ENCODE measurements at places on chromosomes 2 and 18. TPM values are rescaled to one million over a fixed set of nuclear protein-coding genes. Genes with fewer than 3 reads are reported as not detected.
A peak's percentile ranks its signal among the peaks of the same experiment; 100 is the strongest.

- no peak overlapping the region for H3K4me3 ChIP-seq
- peak; percentile 73 for DNase-seq
- no peaks in the 10 kb centered on the region for H3K27me3 ChIP-seq
- H3K4me1 ChIP-seq = no peaks in the 10 kb centered on the region
Measured at GRCh38 chr2:113138428-113139322, 11.3 kb downstream of the IL1RN start.

GRCh38 chr2:850429-850828 is 100.2 kb upstream of the SNTG2 start:
- H3K4me3 ChIP-seq = no peak overlapping the region
- no peaks in the 10 kb centered on the region for H3K36me3 ChIP-seq
- no peaks in the 10 kb centered on the region for H3K27me3 ChIP-seq

DNA sequence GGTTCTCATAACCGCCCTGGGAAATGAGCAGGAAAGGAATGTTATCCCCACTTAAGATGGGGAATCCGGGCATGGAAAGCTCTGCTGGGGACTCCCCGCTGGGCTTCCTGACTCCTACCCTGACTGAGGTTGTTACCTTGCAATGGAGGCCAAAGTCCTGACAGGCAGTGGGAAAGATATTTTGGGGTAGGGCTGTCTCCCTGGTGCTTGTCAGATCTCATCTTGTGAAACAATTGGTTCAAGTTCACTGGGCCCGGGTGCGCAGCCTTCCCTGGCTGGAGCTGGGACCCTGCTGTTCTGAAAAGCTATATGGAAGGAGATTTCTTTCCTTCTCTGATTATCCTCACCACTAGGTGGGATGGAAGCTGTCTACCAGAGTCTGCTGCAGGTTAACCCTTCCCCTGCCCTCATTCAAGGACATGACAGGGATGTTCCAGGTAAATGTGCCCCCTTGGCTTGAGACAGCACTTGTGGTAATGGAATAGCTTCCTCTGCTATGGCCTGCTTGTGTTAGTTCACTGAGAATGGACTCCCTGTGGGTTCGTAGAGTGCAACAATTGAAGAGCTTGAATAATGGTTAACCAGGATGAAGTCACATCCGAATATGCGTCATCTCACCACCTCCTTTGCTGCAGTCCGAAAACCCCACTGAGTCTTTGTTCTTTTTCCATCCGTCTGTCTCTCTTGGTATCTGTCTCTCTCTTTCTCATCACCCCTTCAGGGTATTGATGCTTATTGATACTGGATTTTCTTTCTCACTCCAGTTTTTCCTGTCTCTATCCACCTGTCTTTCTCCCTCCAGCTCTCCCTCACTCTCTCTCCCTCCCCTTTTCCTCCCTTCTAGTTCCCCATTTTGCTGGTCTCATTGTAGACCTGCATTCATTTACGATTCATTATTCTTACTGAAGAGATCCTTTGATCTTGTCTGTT is 67.8 kb upstream of the EPAS1 start:
- H3K4me3 ChIP-seq = no peak overlapping the region
- no peaks in the 10 kb centered on the region for H3K27me3 ChIP-seq
- peaks cover 8% of the 10 kb centered on the region for H3K4me1 ChIP-seq
- no peaks in the 10 kb centered on the region for H3K36me3 ChIP-seq

- no peaks in the 10 kb centered on the region for H3K27me3 ChIP-seq
- H3K36me3 ChIP-seq = no peaks in the 10 kb centered on the region
- no peak for DNase-seq
- H3K4me3 ChIP-seq = no peak overlapping the region
- H3K27ac ChIP-seq = no peak overlapping the region
Measured at GRCh38 chr18:61965311-61965710, 72.5 kb upstream of the RNF152 start.

GRCh38 chr2:112916145-112916571 is 5.2 kb downstream of the IL37 start:
- no peak overlapping the region for H3K27ac ChIP-seq

DNA sequence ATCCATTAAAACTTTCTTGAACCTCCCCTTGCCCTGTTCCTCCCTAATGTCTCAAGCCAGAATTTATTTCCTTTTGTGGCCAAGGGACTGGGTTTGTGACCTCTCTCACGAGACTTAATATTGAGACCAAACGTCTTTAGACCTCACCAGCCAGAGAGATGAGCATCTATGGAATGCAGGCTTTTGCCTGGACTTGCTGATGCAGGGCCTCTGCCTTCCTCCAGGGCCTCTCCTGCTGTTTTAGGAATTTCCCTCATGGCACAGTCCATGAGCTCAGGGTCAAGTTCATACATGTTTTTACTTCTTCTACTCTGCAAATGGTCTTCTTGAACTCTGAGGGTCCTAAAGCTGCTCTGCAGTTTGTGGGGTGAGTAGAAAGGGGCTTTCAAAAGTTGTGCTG is 22.3 kb downstream of the IL1B start:
- DNase-seq = peak; percentile 11
- no peak overlapping the region for H3K27ac ChIP-seq
- H3K27me3 ChIP-seq = no peaks in the 10 kb centered on the region

DNA sequence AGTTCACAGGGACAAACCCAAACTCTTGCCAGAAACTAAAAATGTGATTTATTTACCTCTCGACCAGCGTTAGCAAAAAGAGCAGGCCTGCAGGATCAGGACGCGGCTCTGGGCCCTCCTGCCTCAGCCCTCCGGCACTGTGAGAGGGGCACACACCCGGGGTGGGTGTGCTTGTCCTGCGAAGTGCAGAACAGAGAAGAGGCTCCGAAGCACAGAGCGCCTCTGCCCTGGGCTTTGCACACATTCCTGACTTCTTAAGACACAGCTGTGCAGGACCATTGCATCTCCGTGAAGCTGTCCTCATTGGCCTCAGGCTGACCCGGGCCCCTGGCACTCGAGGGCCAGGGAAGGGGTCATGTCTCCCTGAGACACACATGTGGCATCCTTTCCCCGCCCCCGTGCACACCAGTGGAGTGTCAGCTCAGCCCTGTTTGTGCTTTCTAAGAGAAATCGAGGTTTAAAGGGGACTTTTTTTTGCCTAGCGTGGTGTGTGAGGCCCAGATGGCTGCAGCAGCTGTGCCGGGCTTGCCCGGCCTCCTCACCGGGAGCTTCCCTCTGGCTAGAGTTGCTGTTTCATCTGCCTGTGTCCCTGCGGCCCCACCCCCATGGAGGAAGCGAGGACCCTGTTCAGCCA is 9.9 kb upstream of the NFATC1 start:
- no peaks in the 10 kb centered on the region for H3K36me3 ChIP-seq
- no peaks in the 10 kb centered on the region for H3K4me1 ChIP-seq
- no peak for DNase-seq
- H3K27me3 ChIP-seq = peaks cover 26% of the 10 kb centered on the region

- H3K27ac ChIP-seq = no peak overlapping the region
- no peak for DNase-seq
- peaks cover 15% of the 10 kb centered on the region for H3K36me3 ChIP-seq
- H3K4me3 ChIP-seq = no peak overlapping the region
- no peaks in the 10 kb centered on the region for H3K4me1 ChIP-seq
Measured at GRCh38 chr2:218228366-218229090, 11.5 kb downstream of the ARPC2 start.

DNA sequence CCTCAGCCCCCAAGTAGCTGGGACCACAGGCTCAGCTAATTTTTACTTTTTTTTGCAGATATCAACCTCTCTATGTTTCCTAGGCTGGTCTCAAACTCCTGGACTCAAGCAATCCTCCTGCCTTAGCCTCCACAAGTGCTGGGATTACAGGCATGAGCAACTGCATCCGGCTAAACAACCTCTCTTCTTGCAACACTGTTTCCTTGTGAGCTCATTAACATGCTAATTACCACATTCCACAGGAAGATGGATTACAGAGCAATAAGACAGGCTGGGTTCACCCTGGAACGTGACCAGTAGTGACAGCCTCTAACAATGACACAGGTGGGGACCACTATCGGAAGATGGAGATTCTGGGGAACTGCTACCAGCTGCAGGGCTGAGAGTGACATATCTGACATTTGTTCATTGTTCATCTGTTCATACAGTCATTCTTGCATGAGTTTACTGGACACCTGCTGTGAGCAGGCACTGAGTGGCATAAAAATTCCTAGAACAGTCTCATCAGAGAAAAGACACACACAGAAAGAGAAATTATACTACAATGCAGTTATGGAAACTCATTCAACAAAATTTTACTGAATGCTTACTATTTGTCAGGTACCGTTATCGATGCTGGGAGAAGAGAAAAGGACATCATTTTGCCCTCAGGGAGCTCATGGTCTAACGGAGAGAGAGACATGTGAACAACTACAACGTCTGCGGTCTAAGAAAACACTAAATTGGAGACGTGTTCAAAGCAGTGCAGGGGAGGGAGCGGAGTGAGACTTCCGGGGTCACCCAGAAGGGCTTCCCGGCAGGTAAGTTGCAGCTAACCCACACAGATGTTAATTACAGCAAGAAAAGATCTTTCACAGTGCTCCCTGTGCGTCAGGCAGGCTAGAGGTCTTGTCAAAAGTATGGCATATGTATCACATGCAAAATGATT is 37.6 kb downstream of the PROC start:
- H3K4me3 ChIP-seq = peak overlapping the region; percentile 1
- peak; percentile 78 for DNase-seq
- no peaks in the 10 kb centered on the region for H3K27me3 ChIP-seq
- H3K4me1 ChIP-seq = peaks cover 31% of the 10 kb centered on the region

GRCh38 chr2:65267008-65267407 is 39.4 kb downstream of the ACTR2 start:
- peaks cover 7% of the 10 kb centered on the region for H3K4me1 ChIP-seq
- DNase-seq = no peak
- H3K4me3 ChIP-seq = no peak overlapping the region
- no peak overlapping the region for H3K27ac ChIP-seq
- peaks cover 7% of the 10 kb centered on the region for H3K36me3 ChIP-seq

- H3K27ac ChIP-seq = no peak overlapping the region
- no peaks in the 10 kb centered on the region for H3K27me3 ChIP-seq
- no peak overlapping the region for H3K4me3 ChIP-seq
- peaks cover 12% of the 10 kb centered on the region for H3K4me1 ChIP-seq
Measured at GRCh38 chr2:235025800-235026536, 74.2 kb downstream of the SH3BP4 start.

DNA sequence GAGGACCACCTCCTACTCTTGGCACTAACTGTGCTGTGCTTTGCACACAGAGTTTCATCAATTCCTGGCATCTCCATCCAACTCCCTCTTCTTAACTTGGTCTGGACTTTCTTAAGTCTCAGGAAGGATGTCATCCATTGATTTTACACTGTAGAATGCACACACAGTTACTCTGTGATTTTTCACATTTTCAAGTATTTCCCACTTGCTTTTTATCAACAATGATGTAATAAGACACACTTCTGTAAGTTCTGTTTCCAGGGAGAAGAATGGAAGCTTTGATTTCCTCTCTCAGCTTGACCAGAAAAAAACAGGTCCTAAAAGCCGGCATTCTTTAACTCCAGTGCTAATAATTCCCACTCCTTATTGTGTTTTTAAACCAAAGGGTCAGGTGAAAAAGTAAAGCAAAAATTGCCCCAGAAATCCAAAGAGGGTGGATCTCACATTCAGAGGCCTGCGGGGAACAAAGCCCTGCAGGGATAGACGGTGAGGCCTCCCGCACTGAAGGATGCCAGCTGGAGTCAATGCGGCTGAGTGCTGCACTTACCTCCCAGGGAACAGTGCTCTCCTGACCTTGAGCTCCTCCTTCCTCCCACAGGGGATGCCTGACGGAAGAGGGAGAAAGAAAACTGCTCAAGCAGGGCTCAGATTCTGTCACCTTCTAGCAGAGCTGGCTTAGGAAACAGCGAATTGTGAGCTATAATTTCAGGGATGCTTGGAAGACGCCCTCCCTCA is 83.1 kb downstream of the PDCL3 start:
- no peaks in the 10 kb centered on the region for H3K27me3 ChIP-seq
- no peaks in the 10 kb centered on the region for H3K4me1 ChIP-seq
- DNase-seq = no peak
- no peak overlapping the region for H3K4me3 ChIP-seq
- H3K36me3 ChIP-seq = no peaks in the 10 kb centered on the region
- H3K27ac ChIP-seq = no peak overlapping the region

GRCh38 chr18:5506174-5506573 is 37.6 kb downstream of the EPB41L3 start:
- no peaks in the 10 kb centered on the region for H3K4me1 ChIP-seq
- no peak for DNase-seq
- H3K4me3 ChIP-seq = no peak overlapping the region
- no peaks in the 10 kb centered on the region for H3K36me3 ChIP-seq

GRCh38 chr18:76387608-76388007 is 107.4 kb downstream of the ZNF516 start:
- no peaks in the 10 kb centered on the region for H3K36me3 ChIP-seq
- H3K4me1 ChIP-seq = no peaks in the 10 kb centered on the region
- DNase-seq = no peak
- no peak overlapping the region for H3K4me3 ChIP-seq
- H3K27ac ChIP-seq = no peak overlapping the region

DNA sequence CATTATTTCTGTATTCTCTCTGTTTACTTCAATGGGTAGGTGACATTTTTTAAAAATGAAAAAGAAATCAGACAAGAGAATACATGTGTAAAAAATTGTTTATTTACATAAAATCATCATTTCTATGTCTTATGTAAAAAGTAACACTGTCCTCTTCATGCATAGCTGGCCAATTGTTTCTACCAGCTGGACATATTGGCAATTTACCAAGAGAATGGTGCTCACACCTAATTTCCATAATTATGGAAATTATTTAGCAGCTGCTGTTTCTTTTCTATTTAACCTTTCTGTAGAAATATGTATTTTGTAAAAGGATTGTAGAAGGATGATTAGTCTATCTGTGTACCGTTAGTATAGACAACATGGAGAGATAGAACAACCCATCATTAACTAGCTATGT is 791.9 kb downstream of the TRIB2 start:
- no peaks in the 10 kb centered on the region for H3K27me3 ChIP-seq
- H3K27ac ChIP-seq = no peak overlapping the region
- no peak overlapping the region for H3K4me3 ChIP-seq

DNA sequence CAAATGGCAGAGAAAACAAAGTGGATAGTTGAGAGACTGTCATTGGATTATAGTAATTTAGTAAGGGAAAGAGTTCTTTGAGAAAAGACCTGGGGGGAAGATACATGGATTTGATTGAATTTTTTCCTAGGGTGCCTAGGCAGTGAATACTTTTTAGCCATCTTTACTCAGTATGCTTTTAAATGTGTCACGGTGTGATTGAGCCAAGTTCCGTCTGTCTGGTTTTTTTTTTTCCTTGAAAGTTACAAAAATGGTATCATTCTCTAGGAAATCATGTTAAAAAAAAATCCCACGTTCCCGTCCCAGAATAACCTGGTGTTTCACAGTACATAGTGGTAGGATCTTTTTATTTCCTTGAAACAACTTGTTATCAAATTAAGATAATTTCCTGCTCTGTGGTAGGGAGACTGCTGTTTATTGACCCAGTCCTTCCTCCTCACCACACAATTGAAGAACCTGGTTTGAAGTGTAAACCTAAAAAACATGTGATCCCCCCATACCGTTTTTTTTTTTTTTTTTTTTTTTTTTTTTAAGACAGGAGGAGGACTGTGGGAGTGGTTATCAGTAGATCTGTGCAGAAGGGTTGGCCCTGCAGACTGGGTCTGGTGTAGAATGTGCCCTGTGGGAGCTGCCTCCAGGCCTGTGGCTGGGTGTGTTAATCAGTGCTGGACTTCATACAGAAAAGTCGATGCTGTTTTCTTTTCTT is 55.1 kb downstream of the DGKD start:
- no peak overlapping the region for H3K27ac ChIP-seq
- H3K36me3 ChIP-seq = peaks cover 13% of the 10 kb centered on the region
- no peak for DNase-seq

The GAL3ST2 gene
- total RNA-seq = 0.09 TPM

The VPS54 gene
- total RNA-seq = 33.0 TPM

The FKBP1B gene
- total RNA-seq = 58.6 TPM

The HOXD9 gene
- not detected for total RNA-seq

The UPP2 gene
- not detected for total RNA-seq

The TUBA3E gene
- not detected for total RNA-seq

The ST3GAL5 gene
- 9.7 TPM for total RNA-seq

Measured in neural progenitor cell (in vitro differentiated cells).